K562 (cell line): ENCODE measurements at places on chromosomes 7 and 10.
A peak's percentile ranks its signal among the peaks of the same experiment; 100 is the strongest.

GRCh38 chr7:157429680-157430224 lies 92.9 kb downstream of the DNAJB6 start:
- DNase-seq: no peak

DNA sequence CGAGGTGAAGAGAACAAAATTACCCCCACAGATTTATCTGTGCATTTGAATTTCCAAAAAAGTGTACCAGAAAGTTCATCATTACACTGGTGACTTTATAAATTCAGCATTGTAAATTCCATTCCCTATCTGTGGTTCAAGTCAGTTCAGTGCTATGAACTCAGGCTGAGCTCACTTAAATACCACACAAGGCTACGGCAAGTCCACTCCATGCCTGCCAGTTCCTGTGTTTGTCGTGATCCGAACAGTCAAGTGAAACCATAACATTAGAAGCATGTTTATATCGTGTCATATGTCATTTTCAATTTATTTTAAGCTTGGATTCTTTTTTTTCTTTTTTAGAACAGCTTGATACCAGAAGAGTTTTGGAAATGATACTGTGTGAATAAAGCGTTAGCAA lies 14.8 kb downstream of the MBL2 start:
- no peak for DNase-seq

DNA sequence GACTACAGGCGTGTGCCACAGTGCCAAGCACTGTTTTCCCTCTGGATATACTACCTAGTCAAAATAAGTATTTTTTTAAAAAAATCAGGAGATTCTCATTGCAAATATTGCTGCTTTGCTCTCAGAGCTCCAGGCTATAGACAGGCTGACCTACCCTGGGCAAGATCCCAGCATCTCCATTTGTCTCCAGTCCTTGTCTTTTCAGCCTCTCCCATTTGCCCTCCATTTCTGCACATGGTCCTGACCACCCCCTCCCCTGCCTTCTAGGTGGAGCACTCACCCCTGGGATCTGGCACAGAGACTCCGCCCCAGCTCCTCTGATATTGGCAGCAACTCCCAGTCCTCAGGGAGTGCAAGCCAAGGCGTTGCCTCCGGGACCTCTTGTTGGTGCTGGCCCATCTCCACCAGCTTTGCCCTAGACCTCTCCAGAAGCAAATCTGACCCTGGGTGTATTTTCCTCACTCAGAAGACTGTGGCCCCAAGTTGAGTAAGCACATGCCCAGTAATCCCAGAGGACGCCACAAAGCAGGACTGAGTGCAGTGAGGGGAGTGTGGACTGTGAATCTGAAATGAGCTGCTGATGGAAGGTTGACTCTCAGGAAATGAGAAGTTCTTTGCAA lies 120.6 kb downstream of the MTPAP start:
- DNase-seq: no peak

DNA sequence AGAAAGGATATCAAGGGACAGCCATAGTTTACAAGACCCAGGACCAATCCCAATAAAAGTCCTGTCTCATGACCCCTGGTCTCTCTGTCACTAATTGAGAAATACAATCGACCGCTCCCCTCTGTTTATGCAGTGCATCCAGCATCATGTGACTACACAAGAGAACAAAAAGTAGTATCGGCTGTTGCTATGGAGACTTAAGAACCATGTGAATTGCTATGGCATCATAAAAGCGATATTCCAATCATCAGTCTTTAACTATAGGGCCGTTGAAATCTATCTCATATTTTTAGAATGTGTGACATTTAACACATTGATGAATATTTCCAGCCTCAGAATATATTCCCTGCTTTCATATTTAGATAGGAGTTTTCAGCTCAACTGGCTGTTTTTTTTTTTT lies 139.3 kb downstream of the FRMD4A start:
- DNase-seq: no peak

DNA sequence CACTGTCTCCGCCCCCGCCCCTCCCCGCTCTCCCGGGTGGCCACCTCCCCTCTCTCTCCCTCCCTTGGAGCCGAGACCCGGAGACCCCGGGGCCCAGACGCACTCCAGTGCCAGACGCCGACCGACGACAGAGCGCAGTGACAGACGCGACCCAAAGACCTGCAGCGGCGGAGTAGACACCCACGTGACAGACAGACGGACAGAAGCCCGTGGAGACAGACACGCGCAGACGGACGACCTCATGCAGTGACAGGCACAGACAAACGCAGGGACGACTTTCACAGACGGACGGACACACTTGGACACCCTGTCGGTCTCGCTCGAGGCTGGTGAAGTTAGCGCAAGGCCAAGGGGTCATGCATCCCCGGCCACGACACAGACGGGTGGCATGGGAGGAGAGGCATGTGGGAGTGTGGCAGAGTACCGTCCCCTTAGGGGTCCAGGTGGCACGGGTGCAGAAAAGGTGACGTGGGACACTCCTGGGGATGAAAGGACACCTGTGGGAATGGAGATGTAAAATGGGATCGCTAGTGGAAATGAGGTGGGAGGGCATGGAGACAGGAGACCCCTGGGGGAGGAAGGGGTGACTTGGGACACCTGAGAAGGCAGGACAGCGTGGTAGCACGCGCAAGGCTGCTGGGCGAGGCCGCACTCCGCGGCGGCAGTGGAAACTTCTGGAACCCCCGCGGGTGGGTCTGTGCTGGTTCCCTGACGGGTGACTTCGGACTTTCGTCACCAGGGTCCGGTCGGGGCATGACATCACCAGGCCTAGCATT lies 456 bp upstream of the ACHE start:
- peak; percentile 82 for DNase-seq

DNA sequence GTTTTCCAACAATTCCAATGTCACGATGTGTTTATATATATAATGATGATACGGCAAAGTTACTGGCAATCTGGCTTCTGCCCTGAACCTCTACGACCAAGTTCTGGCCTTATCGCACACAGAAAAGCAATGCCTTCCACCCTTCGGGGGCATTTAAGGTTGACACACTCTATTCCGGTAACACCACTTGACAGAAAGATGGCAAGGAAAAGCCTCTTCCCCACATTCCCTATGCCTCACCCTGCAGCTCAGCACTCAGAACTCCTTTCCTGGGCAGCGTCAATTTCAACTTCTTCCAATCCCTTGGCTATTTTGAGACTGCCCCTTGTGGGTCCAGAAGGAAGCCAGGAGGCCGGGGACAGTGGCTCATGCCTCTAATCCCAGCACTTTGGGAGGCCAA lies 2.5 kb upstream of the ADRB1 start:
- DNase-seq: no peak

DNA sequence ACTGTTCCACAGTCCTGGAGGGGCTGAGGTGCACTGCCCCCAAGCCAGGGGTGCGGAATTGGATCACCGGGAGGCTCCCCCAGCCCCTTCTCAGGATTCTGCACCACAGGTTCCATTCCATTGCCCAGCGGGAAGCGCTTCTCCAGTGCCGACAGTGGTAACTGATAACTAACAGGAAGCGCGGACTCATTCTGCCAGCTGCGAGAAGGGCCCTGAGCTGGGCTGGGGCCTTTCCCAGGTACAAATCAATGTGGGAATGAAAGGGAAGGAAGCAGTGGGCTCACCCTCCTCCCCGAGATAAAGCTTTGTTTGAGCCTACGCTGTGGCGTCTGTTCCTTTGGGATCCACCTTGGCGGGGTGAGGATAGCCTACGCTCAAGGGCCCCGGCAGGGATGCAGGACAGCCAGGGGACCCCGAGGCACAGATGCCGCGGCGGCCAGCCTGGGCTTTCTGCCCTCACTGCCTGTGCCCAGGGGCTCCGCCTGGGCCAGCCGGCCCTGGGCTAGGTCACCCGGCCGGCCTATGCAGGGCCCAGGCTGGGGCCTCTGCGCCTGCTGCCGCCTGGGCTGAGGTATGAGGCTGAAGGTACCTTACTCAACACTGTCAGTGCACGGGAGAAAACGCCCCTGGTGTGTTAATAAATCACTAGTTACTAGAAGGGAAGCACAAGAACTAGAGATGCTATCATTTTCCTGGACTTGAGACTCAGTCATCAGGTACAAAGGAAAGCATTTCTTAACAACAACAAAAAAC lies 39.4 kb downstream of the EN2 start:
- DNase-seq: no peak

DNA sequence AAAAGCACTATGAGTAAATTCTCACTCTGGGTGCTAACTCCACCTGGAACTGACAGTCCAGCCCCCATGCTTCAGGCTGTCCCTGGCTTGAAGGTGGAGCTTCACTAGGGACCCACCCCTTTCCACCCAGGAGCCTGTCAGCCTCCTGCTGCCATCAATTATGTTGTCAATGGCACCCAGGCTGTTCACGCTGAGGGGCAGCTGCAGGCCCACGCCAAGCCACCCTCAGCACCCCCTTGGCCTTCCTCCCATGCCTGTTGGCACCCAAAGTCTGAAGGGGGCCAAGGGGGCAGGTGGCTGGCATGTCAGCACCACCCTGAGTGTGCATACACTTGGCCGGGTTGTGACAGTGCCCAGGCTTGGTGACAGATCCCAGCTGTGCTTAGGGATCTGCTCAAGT lies 149.3 kb downstream of the NXPH1 start:
- no peak for DNase-seq

GRCh38 chr10:51846856-51847506 lies 147.6 kb upstream of the CSTF2T start:
- DNase-seq: no peak

- DNase-seq: no peak
Measured at GRCh38 chr7:106911959-106912358, 46.9 kb downstream of the PIK3CG start.
